ENCODE measurements at places on chromosomes 2 and 18.
A peak's percentile ranks its signal among the peaks of the same experiment; 100 is the strongest.

DNA sequence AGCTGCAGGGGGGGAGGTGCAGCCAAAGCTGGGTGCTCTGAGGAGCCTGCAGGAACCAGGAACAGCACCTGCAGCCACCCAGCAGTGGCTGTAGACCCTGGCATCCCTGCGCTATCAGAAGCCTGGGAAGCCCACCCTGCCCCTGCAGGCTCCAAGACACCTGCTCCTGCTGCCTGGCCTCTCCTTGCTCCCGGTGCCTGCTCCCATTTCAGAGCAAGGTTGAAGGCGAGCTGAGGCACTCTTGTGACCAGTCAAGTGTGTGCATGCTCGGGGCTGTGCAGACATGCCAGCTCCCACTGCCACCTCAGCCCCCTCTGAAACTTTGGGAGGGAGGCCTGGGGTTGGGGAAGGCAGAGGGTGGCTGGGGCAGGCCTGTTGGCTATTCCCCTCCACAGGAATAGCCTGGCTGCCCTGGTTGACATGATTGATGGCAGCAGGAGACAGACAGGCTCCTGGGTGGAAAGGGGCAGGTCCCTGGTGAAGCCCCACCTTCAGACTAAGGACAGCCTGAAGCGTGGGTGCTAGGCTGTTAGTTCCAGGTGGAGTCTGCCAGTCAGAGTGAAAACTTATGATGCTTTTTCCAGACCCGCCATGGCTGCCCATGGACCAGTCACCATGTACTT, 151.4 kb downstream of the MBD5 start:
- DNase-seq: no peak

GRCh38 chr18:2656237-2656980, 883 bp downstream of the SMCHD1 start:
- DNase-seq: peak; percentile 41

DNA sequence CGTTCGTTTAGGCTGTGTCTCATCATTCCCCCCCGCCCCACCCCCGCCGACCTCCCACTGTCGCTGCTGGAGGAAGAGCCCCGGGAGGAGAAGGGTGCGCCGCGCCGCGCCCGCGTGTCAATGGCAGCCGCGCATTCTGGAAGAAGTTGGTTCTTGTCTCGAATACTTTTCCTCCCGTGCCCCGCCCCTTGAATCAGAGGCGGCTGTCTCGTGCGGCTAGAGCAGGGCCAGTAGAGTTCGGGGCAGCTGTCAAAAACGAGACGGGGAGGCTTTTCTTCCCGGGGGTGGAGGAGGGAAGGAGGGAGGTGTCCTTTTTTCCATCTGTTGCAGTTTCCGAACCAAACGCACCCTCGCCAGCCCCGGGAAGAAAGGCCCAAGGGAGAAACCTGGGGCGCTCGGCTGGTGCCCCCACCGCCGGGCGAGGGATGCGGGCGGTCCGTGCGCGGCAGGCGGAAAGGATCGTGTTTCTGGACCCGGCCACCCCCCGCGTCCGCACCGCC, 410 bp upstream of the TGIF1 start:
- peak; percentile 95 for DNase-seq

DNA sequence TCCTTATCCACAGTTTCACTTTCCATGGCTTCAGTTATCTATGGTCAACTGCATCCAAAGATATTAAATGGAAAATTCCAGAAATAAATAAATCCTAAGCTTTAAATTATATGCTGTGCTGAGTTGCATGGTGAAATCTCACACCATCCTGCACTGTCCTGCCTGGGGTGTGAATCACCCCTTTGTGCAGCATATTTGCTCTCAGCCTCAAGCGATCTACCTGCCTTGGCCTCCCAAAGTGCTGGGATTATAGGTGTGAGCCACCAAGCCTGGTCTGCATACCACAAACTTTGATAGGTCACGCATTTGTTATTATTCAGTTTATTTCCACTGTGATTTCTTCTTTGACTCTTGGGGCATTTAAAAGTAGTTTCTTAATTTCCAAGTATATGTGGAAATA, 117.2 kb downstream of the SPIRE1 start:
- DNase-seq: no peak

- DNase-seq: no peak
Observed at GRCh38 chr2:131077182-131077846, 15.9 kb downstream of the FAM168B start.

GRCh38 chr2:15943378-15944280, 3.3 kb downstream of the MYCN start:
- no peak for DNase-seq

- DNase-seq: no peak
Observed at GRCh38 chr2:172109256-172109987, 6.7 kb upstream of the DLX2 start.

GRCh38 chr2:28185153-28185552, 207.5 kb upstream of the FOSL2 start:
- peak; percentile 42 for DNase-seq

- DNase-seq: no peak
Observed at GRCh38 chr2:200005675-200006074, 50.3 kb downstream of the MAIP1 start.

GRCh38 chr18:55778788-55779690, 191.0 kb upstream of the TCF4 start:
- no peak for DNase-seq

GRCh38 chr2:64932371-64933216, 56.6 kb upstream of the SLC1A4 start:
- DNase-seq: no peak

DNA sequence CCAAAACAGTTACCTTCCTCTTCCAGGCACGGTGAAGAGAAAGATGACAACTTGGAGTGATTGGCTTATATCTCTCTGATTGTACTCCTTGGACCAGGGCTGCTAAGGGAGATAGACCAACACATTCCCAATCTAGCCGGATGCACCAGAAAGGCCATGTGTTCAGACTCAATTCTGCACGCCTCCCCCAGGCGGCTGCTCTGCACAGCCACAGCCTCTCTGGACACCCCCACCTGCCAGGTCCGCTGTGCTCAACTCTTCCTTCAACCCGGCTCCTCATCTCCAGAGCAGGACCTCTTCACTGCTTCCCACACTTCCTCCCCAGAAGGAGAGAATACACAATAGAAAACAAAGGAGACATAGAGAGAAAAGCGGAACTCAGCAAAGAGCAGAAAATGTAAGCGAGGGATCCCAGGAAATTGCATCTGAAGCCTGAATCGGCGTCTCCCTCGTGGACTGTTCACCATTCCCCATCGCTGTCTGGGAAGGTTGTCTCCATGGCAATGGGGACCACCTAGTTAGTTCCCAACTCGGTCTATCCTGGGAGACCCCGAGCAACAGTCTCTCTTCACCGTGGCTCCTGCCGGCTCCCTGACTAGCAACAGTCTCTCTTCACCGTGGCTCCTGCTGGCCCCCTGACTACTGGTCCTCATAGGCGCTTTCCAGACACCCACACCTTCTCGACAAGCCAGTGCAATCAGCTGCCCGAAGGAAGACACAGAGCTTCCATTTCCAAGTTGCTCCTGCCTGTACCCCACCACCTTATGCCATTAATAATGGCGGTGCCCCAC, 361.7 kb upstream of the MYT1L start:
- DNase-seq: no peak

Measured in RWPE1 (cell line).